ENCODE measurements at places on chromosomes 12 and 14.

GRCh38 chr12:49974231-49974675 lies 1.5 kb downstream of the AQP6 start:
- peak; percentile 87 for DNase-seq

DNA sequence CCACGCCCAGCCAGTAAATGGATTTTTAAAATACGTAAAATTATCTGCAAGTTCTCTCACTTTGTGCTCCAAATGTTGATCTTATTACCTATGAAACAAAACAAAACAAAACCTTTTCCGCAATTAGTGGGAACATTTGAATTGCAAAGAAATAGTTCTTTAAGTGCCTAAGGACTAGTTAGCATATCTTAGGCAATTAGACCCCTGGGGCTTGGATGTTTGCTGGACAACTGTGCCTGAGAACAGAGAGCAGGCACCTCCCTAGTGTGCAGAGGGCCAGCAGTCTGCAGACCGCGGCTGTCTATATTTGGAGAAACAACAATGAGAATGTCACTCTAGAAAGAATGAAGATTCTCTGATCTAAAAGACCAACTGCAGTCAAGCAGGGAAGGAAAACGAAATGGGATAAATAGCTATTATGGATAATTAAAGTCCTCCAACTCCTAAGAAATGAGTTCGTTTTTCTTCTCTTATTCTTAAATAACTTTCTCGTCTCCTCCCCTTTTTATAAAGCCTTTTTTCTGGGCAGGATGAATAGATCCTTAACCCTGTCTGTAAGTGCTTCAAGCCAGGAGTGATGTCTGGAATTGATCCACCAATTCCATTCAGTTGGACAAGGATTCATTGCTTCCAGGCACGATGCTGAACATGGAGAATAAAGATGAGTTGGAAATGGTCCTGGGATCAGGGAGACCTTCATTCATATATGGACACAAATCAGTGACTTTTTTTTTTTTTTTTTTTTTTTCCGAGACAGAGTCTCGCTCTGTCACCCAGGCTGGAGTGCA lies 16.2 kb downstream of the SLC17A8 start:
- DNase-seq: no peak

DNA sequence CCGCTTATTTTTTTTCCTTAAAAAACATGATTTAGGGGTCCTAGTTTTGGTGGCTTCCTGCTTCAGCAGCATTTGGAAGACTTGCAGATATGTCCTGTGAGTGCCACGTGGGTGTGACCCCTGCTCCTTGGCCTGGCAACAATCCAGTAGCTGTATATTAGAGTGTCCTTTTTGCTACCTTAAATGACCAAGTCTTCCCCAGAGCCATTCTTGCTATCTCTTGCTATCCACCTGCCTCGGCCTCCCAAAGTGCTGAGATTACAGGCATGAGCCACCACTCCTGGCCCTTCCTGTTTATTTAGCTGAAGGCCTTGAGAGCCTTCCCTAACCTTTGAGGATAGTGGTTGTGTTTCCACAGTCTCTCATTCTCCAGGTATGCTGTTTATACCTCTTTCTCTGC lies 17.0 kb downstream of the TPCN1 start:
- DNase-seq: no peak

DNA sequence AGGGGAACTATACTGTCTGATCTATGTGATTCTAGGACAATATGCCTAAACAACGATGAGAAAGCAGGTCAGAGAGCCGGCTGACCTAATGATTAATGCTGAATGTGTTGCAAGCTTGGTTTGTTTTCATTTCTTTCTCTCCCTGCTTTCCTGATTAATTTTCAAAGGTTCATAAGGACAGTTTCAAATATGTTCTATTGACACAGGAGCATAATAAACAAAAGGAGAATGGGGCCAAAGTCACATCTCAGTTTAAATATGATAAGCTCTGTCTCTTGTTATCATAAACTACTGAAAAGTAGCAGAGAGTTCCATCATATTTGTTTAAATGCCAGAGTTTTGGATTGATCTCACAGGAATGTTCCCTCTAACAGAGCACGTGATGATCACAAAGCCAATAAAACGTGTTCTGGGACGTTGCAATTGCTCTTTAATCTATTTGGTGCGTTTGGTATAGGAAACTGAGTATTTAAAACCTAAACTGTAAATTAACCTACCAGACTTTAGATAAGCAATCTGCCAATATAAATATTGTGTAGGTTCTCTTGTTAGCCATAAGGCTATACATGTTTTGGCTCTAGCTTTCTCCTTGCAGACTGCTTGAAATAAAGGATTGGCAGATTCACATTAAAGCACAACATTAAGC lies 3.7 kb upstream of the HSD17B6 start:
- no peak for DNase-seq

- no peak for DNase-seq
Observed at GRCh38 chr12:3233797-3234196, 156.6 kb downstream of the TSPAN9 start.

- DNase-seq: no peak
Observed at GRCh38 chr12:47757364-47757839, 1.3 kb downstream of the RAPGEF3 start.

All from hepatic stellate cell (primary cell).